ENCODE measurements at places on chromosomes 2 and 18.

DNA sequence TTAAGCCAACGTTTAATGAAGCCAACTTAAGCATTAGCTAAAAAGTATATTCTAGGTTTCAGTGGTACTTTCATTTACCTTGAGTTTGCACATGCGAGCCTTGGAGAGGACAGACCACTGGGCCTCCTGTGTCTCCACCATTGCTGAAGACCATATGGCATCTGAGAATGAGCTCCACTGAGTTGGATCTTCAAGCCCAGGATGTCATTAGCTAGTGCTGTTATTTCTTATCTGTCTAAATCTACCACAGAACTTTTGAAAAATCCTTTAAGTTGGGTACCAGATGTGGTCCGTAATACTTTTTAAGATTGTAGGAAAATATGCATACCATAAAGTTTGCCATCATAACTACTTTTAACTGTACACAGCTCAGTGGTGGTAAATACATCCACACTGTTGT is 161.8 kb downstream of the NCK2 start:
- DNase-seq = no peak

GRCh38 chr2:94874277-94874997 is 3.2 kb downstream of the TEKT4 start:
- no peak for DNase-seq

DNA sequence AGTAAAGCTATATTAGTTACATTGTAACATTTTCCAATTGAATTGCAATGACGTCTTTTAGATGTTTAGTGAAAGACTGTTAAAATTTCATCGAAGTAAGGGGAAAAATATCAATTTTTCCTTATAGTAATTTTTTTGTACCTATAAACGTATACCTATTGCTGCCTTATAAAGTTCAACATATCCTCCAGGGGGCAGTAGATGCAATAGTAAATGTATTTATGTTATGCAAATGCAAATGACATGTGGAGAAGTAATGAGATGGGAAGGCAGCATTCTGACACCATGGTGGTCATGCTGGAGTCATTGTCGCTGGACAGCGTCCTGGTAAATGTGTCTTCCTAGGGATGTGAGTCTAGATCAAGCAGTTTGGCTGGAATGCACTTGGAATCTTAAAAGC is 38.7 kb downstream of the MSTN start:
- peak; percentile 50 for DNase-seq

GRCh38 chr2:208467564-208467963 is 61.0 kb downstream of the PTH2R start:
- no peak for DNase-seq

- DNase-seq = no peak
Observed at GRCh38 chr2:120208381-120209353, 14.5 kb downstream of the TMEM185B start.

GRCh38 chr2:192098814-192099491 is 95.8 kb downstream of the TMEFF2 start:
- DNase-seq = no peak

- DNase-seq = no peak
Observed at GRCh38 chr2:135882415-135882814, 6.2 kb upstream of the MCM6 start.

DNA sequence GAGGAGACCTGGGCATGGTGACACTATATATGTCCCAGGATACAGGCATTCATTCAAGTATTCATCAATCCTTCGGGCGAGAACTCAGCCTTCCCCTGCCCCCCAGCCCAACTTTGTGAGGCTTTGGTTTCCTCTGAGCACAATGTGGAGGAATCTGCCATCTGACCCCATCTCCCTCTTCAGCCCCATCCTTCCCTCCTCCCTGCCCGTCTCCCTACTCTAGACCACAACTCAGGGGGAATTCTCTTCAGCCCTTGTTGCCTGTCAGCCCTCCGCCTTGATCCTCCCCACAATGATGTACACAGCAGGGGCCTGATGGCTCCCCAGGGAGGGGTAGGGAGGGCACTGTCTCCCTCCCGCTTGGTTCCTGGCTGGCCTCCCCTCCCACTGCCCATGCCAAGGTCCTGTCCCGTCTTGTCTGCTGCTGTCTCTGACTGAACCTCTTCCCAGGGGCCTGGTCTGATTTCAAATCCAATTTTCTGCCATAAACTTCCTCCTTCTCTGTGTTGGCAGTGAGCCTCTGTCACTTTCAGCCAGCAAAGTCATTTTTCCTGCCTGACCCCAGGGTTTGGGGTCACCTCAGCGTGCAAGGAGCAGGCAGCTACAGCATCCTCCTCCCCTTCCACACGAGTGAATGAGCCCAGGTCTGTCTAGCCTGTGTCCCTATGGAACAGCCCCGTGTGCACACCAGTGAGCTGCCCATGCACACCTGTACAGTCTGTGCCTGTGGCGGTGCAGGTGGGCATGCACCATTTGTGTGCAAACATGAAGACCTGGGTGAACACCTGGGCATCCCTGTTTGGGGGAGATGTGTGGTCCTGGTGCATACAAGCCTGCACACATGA is 197.3 kb downstream of the CELF4 start:
- DNase-seq = no peak

DNA sequence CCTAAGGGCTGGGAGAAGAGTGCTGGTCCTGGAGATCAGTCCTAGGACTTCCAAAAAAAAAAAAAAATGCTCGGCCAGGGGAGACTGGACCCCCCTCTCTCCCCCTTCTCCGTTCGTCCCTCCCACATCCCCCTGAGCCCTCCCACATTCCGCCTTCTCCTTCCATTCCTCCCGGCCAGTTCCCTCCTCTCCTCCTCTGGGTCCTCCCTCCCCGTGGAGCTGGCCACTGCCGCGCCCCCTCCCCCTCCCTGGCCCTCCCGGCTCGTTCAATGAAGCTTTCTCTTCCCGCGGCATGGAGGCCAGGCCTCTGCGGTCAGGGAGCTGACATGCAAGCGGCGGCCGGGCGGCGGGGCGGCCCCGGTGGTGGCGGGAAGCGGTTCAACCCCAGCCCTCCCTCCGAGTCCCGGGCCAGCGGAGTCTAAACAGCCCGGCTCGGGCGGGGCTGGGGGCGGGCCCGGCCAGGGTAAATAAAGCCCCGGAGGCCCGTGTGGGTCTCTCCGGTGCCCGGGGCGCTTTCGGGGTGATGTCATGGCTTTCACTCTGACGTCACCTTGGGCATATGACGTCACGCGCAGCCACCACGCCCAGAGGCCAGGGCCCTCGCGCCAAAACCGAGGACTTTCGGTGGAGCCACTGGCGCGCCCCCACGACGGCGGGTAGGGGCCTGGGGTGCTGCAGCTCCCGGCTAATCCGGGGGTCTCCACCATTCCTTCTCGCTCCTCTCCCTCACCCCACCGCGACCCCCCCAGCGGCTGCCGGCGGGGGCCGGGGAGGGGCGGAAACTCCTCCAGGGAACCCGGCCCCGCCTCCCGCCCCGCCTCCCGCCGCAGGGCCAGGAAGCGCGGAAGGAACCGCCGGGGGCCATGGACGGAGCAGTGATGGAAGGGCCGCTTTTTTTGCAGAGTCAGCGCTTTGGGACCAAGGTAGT is at the start of the genes DOK1 and LOXL3:
DOK1 (plus strand) TSS at position 829 of the 928 bp plus-strand sequence; CDS start at position 864, 35 bp downstream.
LOXL3 (minus strand) TSS at position 51 of the 928 bp plus-strand sequence. CDS start 1,308 bp downstream, outside the sequence.
- peak; percentile 91 for DNase-seq

GRCh38 chr18:53941601-53942338 is 282.7 kb downstream of the MBD2 start:
- no peak for DNase-seq

- no peak for DNase-seq
Observed at GRCh38 chr2:121015971-121016485, 269.0 kb downstream of the TFCP2L1 start.

GRCh38 chr2:170512266-170512665 is 202.9 kb upstream of the SP5 start:
- DNase-seq = no peak

DNA sequence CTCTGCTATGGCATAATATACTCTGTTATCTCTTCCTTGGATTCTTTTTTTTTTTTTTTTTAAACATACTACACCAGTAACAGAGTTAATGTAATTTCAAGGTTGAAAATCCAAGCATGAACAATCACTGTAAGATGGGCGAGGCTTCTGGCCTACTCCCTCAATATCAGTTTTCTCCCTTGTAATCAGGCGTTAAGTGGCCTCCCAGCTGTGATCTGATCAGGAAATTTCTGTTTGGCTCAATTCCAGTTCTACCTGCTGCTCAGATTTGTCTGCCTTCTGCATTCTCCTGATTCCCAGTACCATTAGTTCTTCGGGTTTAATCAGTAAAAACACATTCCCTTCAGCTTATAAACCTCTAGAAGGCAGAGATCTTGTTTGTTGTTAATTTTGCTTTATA is 18.6 kb downstream of the PRKD3 start:
- DNase-seq = no peak

- DNase-seq = no peak
Observed at GRCh38 chr2:82793711-82794435, 1665.2 kb downstream of the SUCLG1 start.

- DNase-seq = no peak
Observed at GRCh38 chr2:119005051-119005450, 63.1 kb downstream of the MARCO start.

- no peak for DNase-seq
Observed at GRCh38 chr2:124395961-124396360, 370.9 kb downstream of the CNTNAP5 start.

GRCh38 chr2:43347746-43348145 is 121.3 kb upstream of the ZFP36L2 start:
- peak; percentile 54 for DNase-seq

GRCh38 chr2:39696101-39696553 is 30.4 kb downstream of the TMEM178A start:
- peak; percentile 92 for DNase-seq

- no peak for DNase-seq
Observed at GRCh38 chr2:233059797-233060500, at the start of gene INPP5D. INPP5D (plus strand) TSS chr2:233060342; CDS start chr2:233060479, 137 bp downstream.

- DNase-seq = no peak
Observed at GRCh38 chr2:204900487-204900886, 355.2 kb downstream of the PARD3B start.

DNA sequence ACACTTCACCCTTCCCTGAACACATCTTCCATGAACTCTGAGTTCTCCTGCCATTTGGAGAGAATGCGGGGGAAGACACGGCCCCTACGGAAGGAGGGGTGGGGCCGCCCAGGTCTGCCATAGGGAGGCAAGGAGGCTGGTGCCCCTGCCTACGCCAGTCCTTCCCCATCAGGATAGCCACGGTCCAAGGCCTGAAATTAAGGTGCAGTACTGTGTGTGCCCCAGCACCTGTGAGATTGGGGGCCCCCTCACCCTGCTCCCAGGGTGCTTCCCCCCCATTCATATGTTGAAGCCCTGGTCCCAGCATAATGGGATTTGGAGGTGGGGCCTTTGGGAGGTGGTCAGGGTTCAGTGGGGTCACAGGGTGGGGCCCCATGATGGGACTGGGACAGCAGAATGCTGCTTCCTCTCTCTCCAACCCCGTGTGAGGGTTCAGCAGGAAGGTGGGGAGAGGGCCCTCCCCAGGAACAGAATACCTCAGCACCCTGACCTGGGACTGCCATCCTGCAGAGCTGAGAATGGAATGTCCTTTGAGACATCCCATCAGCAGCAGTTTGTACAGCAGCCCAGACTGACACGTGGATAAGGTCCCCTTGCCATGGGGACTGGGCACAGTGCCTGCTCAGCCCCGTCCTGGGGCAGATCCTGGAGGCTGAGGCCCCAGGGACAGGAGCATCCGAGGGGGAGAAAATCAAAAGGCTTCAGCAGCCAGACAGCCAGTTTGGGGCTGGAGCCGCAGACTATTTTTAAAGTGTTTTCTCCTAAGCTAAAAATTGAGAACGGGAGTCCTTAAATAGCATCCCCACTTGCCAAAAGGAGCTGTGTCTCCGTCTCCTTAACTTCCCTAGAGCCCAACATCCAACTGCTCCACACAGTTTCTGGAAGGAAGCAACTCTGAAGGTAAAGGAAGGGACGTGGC is 105.1 kb downstream of the NDUFA10 start:
- DNase-seq = no peak
